ENCODE measurements at places on chromosomes 1 and 21.
A peak's percentile ranks its signal among the peaks of the same experiment; 100 is the strongest.

DNA sequence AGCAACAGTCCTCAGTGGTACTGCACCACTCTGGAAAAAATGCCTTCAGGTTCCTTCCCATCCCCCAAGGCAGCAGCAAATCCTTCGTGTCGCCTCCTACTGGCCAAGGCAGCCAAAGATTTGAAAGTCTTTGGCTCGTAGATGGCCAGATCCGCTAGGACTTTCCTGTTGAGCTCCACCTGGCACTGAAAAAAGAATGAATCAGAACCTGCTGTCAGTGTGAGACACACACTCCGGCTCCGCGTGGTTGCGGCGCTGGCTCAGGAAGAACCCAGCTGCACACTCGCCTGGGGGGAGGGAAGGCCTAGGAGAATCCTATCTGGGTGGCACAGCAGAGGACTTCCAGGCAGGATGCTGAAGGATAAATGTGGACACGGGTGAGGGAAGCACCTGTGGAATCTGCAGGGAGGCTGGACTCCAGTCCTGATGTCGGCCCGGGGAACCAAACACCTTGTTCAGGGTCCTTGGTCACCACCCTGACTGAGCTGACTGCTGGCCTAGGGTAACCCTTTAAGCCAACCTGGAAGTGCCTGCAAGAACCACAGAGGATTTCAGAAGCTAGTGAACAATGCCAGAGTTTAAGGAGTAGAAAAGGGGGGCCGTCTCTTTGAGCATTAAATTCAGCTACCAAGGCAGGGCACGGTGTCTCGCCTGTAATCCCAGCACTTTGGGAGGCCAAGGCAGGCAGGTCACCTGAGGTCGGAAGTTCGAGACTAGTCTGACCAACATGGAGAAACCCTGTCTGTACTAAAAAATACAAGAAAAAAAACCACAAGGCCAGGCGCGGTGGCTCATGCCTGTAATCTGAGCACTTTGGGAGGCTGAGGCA, 3.2 kb upstream of the CCNL2 start:
- peak; percentile 56 for DNase-seq

GRCh38 chr1:68758666-68759209, 261.9 kb upstream of the DEPDC1 start:
- no peak for DNase-seq

- no peak for DNase-seq
These were observed 58.6 kb upstream of the NTPCR start for GRCh38 chr1:232891656-232892317.

DNA sequence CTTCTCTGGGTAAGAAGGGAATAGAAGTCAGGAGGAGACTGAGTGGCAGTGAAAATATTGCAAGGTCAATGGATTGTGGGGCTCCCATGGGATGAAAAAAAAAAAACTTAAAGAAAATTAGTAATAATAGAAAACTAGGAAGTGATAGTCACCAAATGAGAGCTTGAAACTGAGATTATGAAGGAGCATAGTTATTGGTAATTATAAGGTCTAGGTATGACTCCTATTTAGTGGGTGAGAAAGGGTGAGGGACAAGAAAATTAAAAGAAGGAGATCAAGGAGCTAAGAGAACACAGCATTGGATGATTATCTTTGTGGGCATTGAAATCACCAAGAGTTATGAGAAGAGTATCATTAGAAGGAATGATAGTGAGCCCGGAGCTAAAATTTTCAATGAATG, 301.4 kb downstream of the TPR start:
- no peak for DNase-seq

DNA sequence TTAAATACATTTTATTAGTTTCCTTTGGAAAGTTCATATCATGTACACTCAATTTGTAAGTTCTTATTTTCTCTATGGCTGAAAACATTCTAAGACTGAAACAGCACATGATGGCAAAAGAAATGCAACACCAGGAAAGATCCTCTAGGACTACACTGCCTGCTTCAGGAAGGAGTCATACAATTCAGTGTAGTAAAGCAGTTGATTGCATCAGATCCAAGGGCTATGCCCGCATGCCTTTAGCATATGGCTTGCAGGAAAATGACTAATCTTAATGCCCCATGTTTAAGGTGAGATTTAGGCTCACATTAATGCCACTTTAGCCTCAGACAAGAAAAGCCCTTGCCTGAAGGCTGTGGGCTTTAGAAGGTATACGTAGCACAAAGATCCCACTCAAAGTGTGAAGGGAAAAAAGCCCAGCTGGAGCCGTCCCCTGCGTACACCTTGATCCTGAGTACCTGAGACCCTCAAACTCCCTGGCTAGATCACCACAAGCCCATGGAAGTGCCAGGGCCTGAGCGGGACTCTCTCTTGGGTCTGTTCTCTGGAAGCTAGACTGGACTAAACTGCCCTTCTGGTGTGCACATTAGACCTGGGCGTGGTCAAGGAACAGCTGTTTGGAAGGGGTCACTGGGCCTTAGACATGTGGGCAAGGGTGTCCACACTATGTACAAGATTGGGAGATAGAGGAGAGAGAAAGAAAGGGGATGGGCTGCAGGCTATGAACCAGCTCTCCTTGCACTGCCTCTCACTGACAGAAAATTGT, 52.9 kb downstream of the ESRRG start:
- peak; percentile 7 for DNase-seq

DNA sequence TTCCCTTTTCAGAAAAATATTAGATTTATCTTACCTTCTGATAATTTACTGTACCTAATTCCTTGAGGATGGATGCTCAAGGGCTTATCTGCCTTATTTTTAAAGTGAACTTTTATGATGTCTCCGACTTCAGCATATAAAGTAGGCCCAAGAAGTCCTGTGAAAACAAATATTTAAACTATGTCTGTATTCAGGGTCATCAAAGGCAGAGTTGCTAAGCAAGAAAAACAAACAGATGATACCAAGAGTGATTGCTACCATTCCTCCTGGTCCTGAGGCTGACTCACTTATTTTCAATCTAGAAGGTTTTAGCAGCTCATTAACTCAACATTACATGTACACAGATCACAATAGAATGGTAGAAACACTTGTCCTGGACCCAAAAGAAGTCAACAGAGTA, 14.1 kb downstream of the F5 start:
- peak; percentile 1 for DNase-seq

All from astrocyte of the spinal cord (primary cell).